Stimulated activated CD8-positive, alpha-beta memory T cell treated with anti-CD3 and anti-CD28 coated beads, Interleukin-15, amount 100 ng/mL, for 48 hours (primary cell): ENCODE measurements at places on chromosomes 3 and 15.

- DNase-seq, result no peak
Observed at GRCh38 chr3:50122071-50122470, 33.1 kb upstream of the SEMA3F start.

DNA sequence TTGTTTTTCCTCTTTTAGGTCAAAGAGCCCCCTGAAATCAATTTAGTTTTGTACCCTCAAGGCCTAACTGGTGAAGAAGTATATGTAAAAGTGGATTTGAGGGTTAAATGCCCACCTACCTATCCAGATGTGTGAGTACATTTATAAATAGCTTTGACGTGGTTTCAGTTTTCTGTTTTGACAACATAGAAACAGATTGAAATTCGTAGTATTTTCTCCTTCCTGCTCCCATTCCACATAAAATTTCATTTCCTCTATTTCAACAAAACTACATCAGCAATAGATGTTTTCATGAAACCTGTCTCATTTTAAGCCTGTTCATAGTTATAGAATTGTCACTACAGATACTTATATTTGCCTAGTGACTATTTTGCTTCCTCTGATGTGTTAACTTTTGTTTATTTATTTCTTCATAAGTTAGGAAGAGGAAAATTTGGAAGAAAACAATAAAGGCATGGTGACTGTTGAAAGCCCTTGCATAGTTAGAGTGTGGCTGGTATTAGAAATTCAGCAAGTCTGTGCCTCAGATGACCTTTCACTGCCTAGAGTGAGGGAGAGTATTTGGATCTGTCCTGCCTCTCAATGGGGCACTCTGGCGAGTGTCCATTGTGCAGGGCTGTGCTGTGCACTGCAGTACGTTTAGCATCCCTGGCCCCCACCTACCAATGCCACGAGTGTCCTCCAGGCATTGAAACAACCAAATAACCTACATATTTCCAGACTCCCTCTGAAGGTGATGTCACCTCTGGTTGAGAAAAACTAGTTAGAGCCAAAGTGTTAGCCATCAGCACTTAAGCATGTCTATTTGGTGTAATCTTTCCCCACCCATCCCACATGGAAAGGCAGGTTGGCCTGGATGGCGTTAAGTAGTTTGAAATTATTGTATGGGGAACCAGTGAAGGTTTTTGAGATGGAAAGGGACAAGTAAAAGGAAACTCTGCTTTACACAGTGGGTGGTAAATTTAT lies 5.9 kb downstream of the EIF2AK4 start:
- DNase-seq, result no peak

GRCh38 chr3:46209053-46209452 lies 940 bp upstream of the CCR1 start:
- no peak for DNase-seq

GRCh38 chr15:52783929-52784798 lies 6.0 kb downstream of the ONECUT1 start:
- no peak for DNase-seq

DNA sequence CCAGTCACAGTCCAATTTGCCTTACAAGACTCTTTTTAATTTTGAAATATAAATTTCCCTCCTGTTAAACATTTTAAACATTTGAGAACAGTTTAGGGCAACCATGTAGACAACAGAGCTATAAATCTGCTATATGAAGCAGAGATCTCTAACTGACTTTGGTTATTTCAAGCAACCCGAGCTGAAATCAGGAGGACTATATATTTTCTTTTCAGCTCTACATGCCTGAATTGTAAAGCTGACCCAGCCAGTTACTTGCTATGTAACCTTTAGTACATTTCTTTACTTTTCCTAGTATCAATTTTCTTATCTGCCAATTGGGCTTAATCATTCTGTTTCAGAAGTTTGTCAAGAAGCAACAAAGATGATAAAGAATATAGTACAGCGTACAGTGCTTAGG lies 457.4 kb upstream of the NECTIN3 start:
- DNase-seq, result no peak

GRCh38 chr3:31847760-31848159 lies 133.3 kb downstream of the OSBPL10 start:
- no peak for DNase-seq

DNA sequence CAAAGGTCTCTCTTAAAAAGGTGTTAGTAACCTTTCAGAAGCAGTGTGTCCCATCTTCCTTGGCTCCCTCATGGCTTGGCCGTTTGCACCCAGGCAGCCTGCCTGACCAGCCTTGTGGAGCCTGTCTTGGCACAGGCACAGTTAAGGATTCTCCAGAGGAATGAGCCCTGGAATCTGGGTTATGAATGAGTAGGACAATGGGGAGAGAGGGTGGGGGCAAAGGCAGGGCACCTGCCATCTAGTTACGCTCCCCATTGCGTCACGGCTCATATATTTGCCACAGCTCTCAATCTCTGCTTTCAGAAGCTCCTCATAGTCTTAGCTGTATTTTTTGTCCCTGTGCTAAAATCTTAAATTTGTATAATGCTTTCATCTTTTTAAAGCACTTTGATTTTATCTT lies 50.6 kb downstream of the WDR76 start:
- DNase-seq, result no peak
